ENCODE measurements at places on chromosomes 4 and X.

GRCh38 chrX:105822138-105823091 lies at the start of gene NRK:
NRK (plus strand) TSS chrX:105822539; CDS start chrX:105822846, 307 bp downstream.
- no peak for DNase-seq

- no peak for DNase-seq
These were observed 154.6 kb upstream of the MAGEB2 start for GRCh38 chrX:30060718-30061117.

- DNase-seq: no peak
These were observed 32.2 kb downstream of the TFDP3 start for GRCh38 chrX:133185938-133186337.

DNA sequence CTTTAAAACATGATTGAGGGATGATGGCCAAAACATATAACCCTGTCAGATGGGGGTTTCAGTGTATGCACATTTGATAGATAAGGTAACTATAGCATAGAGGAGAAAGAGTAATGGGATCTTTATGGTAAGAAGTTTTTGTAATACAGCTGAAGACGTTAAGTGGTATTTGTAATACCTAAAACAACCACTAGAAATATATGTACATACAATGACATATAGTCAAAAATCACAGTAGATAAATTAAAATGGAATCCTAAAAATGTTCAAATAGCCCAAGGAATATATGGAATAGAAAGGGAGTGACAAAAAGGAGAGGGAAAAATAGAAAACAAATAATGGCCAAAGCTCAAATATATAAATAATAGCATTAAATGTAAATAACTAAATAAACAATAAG lies 371.3 kb upstream of the FSTL5 start:
- no peak for DNase-seq

- no peak for DNase-seq
These were observed 297.0 kb downstream of the HNRNPD start for GRCh38 chr4:82076809-82077208.

DNA sequence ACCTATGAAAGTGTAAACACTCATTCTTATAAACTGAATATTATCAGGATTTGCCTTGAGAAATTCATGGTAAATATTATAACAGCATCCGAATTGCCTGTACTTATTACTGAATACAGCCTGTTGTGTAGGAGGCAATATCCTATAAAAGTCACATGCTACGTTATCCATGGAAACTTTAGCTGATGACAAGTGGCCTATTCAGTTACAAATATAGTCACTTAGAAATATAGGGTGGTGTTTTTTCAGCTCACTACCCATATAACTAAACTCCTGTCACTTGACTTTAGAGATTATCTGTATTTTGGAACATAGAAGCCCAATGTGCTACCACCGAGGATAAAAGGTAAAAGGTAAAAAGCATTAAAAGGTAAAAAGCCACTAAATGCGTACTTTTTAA lies 493.4 kb downstream of the INPP4B start:
- DNase-seq: no peak

- no peak for DNase-seq
These were observed at the start of gene KLHL4 for GRCh38 chrX:87517571-87518141. KLHL4 (plus strand) TSS chrX:87517802; CDS start chrX:87517894, 92 bp downstream.

- DNase-seq: no peak
These were observed 1628.2 kb upstream of the ADGRL3 start for GRCh38 chr4:59571805-59572430.

- DNase-seq: no peak
These were observed 184.8 kb downstream of the AMELX start for GRCh38 chrX:11478026-11478425.

- DNase-seq: no peak
These were observed 16.6 kb upstream of the CXCL3 start for GRCh38 chr4:74055096-74055495.

DNA sequence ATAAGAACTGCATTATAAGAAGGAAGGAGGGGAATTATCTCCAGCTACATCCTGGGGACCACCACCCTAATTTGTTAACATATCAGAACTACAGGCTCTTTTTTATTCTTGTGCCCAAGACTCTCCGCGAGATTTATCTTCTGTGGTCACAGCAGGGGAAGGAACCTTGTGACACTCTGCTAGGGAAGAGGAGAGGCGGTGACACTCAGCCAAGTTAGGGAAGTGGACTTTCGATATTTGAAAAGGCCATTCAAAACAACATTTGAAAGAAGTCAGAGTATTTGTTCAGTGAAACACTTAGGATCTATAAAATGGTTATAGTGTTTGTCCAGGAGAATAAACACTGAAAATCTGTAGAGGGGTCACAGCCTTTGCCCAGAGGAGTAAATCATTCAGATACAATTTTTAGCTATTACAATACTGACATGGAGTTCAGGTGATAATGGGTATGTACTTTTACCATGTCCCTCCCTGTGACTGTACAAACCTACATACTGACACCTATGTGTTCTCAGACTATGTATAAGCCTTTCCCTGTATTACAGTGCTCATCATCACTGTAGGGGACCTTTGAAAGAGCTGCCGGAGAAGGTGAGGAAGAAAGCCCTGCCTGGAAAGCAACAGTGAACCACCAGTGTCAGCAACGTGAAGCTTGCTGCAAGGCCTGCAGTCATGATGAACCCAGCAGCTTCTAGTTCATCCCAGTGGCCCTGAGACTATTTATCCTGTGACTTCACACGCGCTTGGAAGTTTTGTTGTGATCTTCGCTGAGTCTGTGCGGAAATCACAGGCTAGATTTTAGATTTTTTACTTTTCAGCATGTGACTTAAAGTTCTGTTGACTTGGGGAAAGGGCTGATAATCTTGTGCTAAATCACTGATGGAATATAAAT lies 8.5 kb upstream of the PTTG2 start:
- DNase-seq: no peak

DNA sequence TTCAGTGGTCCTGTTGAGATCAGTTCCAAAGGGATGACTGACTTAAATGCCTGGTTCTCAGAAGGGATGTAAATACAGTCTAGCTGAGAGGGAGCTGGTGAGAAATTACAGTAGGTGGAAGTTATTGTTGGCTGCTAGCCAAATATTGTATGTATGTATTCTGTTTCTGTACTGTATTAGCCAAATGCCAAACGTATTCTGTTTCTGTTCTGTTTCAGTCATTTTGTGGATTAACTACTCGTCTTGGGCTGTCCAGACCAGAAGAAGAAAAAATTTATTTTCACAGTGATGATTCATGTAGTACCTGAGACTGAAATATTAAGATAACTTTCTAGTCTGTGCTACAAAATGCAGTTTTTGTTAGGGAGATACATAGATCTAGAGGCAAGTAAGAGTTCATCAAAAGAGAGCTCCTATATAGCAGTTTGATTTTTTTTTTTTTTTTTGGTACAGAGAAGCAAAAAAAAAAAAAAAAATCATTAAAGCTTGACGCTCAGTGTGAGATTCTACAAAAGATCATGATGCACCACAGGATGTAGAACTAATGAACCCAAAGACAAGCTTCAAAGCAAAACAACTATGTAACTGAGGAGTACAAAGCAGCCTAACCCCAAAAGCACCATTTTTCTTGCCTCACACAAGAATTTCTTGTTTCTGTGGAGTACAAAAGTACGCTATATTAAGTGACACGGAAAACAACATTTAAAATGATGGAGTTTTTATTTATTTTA lies 54.8 kb downstream of the CASP6 start:
- no peak for DNase-seq

DNA sequence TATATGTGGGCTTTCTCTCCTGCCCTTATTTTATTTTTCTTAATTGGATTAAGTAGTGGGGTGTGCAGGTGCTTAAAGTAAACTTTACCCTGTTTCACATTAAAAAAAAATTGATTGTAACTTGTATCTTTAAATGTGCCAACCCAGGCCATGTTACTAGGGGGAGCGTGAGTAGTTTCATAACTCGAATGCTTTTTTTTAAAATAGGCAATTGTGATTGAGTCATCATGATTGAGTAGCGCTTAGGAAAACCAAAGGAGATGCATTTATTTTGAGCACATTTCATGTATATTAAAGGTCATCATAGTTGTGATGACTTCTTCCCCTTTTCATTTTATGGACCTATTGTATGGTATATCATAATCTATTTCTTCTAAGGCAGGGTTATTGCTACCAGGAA lies 32.2 kb downstream of the GPAT3 start:
- no peak for DNase-seq

- no peak for DNase-seq
These were observed 415.8 kb downstream of the STIM2 start for GRCh38 chr4:27276307-27277073.

DNA sequence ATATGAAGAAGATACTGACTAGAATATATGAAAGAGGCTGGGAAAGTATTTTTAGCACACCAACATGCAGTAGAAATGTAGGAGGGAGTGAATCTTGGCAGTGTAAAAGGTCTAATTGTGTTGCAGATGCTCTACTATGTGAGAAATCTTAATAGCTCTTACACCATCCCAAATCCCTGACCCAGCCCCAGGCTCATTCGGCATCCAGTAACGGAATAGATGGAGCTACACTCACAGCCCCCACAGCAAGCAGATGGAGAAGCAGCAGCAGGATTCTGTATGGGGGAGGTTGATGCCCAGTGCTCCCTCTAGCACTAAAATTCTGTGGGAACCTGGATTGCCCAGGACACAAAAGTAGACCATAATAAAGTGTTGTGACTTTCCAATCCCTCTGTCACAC lies 153.2 kb upstream of the PRDX4 start:
- no peak for DNase-seq

DNA sequence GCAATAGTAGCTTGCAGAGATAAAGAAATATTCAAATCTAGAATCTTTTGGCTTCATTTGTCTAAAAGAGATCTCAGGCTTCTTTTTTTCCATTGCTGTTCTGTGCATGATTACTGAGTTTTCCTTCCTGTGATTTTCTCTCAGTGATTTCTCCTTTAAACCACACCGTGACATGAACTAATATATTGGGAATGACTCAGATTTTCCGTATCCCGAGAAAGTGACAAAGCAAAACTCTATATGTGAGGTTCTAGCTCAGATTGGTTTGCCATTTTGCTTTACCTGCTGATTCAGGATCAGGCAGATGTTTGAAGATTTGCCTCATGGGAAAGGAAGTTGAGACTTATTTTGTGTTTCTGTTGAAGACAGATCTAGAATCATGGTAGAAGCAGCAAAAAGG lies 59.4 kb downstream of the MTHFD2L start:
- DNase-seq: no peak

- DNase-seq: no peak
These were observed 3.1 kb downstream of the MANBA start for GRCh38 chr4:102757681-102758080.

GRCh38 chrX:47217121-47217851 lies 1.2 kb upstream of the CDK16 start:
- peak; percentile 93 for DNase-seq

- DNase-seq: no peak
These were observed 1533.5 kb upstream of the ADGRL3 start for GRCh38 chr4:59666645-59667044.

GRCh38 chr4:173991316-173991715 lies 292.2 kb downstream of the FBXO8 start:
- no peak for DNase-seq

- DNase-seq: no peak
These were observed 87.8 kb downstream of the NCAPG start for GRCh38 chr4:17898553-17899055.

- DNase-seq: no peak
These were observed 159.7 kb downstream of the SH2D1A start for GRCh38 chrX:124506066-124506465.
